ENCODE measurements at places on chromosomes 5 and 9.
A peak's percentile ranks its signal among the peaks of the same experiment; 100 is the strongest.

- peak; percentile 70 for DNase-seq
These were observed 71.1 kb upstream of the IL17B start for GRCh38 chr5:149450199-149450598.

DNA sequence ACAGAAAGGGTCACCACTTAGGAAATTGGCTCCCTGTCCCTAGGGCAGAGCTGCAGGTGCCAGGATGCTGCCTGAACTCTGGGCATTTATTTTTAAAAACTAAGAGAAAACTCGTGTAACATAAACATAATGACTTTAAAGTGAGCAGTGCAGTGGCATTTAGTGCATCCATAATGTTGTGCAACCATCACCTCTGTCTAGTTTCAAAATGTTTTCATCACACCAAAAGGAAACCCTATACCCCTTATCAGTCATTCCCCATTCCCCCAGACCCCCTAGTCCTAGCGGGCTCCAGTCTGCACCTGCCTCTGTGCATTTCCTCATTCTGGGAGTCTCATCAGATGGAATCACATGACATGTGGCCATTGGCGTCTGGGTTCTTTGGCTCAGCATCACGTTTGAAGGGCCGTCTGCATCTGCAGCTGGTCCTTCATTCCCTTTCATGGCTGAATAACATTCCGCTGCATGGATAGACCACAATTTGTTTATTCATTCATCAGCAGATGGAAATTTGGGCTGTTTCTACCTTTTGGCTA, 55.8 kb downstream of the NSG2 start:
- DNase-seq, result no peak

GRCh38 chr5:176365351-176366231, at the start of gene ARL10:
TSS of gene ARL10 (plus strand) at chr5:176365487. CDS start at chr5:176365564, 77 bp downstream.
- peak; percentile 77 for DNase-seq

GRCh38 chr9:97906236-97906831, 16.0 kb downstream of the TRMO start:
- no peak for DNase-seq

DNA sequence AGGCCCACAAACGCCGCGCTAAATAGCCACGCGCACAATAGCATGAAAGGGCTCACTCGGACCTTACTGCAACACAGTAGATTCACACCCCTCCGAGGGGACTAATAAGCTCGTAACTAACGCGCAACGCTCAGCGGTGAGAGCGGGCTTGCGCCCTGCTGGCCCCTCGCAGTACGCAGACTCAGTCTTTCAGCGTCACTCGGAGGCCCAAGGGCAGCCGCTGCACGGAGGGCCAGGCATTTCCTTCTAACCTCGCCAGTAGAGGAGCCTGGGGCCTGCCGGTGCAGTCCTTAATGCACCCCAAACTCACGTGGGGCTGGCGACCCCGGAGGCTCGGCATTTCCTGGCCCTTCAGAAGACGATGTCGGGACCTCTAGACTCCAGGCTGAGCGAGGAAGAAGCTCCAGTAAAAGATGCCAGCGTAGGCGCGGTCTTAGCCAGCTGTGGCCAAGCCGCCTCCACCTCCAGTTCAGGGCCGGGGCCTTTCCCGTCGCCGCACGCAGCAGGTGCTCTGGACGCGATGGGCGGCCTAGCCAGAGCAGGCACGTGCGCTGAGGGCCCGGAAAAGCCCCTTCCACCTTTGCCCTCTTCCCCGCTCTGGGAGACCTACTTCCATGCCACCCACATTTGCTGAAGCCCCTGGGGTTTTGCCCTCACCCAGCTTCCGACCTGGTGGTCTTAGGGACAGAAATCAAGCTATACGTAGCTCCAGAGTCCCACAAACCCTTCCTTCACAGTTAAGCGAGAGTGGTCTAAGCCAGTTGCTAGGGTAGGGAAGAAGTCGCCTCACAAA, 38.3 kb upstream of the TIFAB start:
- DNase-seq, result no peak

GRCh38 chr5:177612215-177612673, 12.3 kb downstream of the B4GALT7 start:
- DNase-seq, result no peak

GRCh38 chr9:131448818-131449217, 53.9 kb upstream of the POMT1 start:
- no peak for DNase-seq

DNA sequence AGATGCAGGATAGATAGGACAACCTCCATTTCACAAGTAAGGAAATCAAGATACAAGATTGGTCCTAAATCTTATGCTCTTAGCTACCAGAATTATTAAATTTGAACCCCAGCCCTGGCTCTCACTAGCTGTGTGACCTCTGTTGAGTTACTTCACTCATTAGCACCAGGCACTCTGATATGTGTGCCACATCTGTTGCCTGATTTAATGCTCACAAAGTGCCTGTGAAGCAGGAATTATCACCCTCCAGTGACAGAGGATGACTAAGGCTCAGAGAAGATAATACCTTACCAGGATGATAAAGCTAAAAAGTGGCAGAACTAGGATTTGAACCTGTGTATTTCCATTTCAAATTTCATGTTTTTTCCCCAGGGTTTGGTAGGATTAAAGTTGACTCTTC, 110.0 kb downstream of the PLPPR1 start:
- DNase-seq, result no peak

GRCh38 chr5:178507151-178507932, 82.9 kb downstream of the COL23A1 start:
- no peak for DNase-seq

- no peak for DNase-seq
These were observed 133.3 kb upstream of the PCA3 start for GRCh38 chr9:76630916-76631315.

DNA sequence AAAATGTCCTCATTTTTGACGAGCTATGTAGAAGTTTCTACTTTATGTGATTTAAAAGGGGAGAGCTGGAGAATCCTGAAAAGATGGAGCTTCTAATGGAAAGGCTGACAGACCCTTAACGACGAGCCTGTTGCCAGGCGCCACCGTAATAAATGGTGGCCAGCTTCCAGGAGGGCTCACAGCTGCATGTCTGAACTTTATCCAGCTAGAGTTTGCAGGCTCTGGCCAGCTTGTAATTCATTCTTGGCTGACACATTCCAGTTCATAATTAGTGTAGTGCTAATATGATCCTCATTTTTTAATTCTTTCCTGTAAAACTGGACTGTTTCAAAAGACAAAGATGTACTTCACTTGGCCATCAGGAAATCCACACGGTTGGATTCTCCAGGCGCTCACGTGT, 246.7 kb downstream of the GAS1 start:
- DNase-seq, result no peak

GRCh38 chr9:132590037-132590317, 7.6 kb downstream of the BARHL1 start:
- no peak for DNase-seq

- no peak for DNase-seq
These were observed 581.8 kb upstream of the WWC1 start for GRCh38 chr5:167709625-167710024.

GRCh38 chr5:78961743-78962142, 23.4 kb downstream of the ARSB start:
- no peak for DNase-seq

DNA sequence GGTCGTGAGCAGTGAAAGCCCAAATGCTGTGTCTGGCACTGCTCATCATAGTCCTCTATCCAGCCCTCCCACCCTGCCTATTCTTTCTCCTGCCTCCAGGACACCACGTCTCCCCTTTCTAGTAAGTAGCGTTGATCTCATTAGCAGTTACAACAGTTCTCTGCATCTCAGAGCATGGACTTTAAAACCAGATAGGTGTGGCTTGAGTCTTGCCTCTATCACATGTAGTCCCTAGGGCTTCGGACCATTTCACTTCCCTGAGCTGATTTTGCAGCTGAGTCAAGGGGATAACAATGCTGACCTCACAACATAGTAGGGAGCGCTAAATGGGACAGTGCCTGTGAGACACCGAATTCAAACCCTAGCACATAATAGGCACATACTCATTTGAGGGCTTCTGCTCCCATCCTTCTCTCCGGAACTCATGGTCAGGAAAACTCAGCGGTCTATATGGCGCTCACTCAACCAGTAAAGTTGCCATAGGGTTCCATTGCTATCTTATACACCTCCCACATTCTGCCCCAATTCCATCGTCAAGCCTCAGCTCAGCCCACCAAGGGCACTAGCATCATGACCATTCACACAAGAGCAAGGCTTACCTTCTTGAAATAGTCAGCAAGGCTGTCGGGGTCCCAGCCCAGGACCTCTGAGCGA, 515 bp downstream of the LCP2 start:
- DNase-seq, result no peak

DNA sequence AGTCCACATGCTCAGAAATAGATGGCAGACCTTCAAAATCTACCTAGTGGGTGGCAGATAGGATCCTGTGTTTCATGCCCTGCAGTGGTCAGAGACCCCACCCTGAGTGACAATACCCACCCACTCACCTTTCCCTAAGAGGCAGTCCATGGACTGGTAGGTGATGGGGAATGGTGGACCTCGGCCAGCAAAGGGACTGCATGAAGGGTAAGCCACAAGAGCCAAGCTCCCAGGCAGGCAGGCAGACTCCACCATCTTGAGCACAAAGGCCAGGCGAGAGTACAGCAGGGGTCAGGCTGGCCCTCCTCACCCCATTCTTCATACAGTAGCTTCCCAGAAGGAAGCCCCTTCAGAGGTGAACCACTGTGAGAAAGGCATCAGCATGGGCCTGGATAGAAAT, 78.4 kb downstream of the SYK start:
- no peak for DNase-seq

- no peak for DNase-seq
These were observed 3.0 kb downstream of the KIF12 start for GRCh38 chr9:114096041-114096511.

GRCh38 chr9:32701321-32702022, 66.0 kb upstream of the TAF1L start:
- no peak for DNase-seq

GRCh38 chr5:168324859-168325630, 33.6 kb downstream of the WWC1 start:
- DNase-seq, result peak; percentile 70

- no peak for DNase-seq
These were observed 347.0 kb upstream of the SLC30A5 start for GRCh38 chr5:68746643-68747420.

DNA sequence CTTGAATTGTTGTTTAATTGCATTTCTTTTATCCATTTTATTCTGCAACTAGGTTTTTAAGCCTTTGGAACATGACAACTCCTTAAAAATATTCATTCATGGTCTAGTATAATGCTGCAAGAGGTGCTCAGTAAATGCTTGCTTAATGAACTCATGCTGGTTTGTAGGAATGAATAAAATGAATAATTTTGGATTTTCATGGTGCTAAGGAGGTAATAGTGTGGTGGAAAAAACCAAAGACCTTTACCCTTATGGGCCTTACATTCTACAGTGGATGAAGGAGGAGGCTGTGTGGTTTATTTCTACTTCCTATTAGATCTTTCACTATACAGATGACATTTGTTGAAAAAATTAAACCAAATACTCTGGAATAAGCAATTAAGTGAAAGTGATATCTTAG, 43.4 kb downstream of the LRRTM2 start:
- no peak for DNase-seq

- peak; percentile 79 for DNase-seq
These were observed 68.4 kb downstream of the ANKRD33B start for GRCh38 chr5:10632110-10632761.

GRCh38 chr5:149779124-149779465, 49.0 kb downstream of the PPARGC1B start:
- DNase-seq, result no peak

DNA sequence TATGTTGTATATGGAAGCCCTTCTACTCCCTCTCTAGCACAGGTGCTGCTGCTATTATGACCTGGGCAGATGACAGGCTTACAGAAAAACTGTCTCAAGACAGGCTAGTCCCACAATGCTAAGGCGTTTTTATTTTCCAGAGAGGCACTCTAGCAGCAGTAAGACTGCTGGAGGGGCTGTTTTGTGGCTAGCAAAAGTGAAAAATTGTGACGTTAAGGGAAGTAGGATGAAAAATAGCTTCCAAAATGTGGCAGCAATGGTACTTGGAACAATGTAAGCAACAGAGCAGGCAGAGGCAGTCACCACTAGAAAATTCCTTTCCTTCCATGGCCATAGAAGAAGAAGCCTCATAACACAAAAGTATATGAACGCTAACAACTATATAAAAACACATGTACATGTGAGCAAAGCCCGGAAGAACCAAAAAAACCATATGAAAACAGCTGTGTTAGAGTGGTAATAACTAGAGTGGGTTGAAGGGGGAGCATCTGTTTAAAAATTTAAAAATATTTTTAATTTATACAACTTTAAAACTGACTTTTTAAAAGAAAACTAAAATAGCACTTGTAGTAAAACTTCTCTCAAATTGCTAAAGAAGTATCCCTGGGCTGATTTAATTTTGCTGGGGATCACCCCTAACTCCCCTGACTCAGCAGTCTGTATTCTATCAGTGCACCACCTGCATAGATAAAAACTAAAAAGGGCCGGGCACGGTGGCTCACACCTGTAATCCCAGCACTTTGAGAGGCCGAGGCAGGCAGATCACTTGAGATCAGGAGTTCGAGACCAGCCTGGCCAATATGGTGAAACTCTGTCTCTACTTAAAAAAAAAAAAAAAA, 30.6 kb downstream of the CLINT1 start:
- no peak for DNase-seq

- DNase-seq, result no peak
These were observed 13.5 kb upstream of the NDFIP1 start for GRCh38 chr5:142095035-142095434.

- no peak for DNase-seq
These were observed 298.5 kb upstream of the KIF2A start for GRCh38 chr5:62007457-62007856.

- DNase-seq, result no peak
These were observed 25.0 kb downstream of the WDR36 start for GRCh38 chr5:111117136-111117535.

DNA sequence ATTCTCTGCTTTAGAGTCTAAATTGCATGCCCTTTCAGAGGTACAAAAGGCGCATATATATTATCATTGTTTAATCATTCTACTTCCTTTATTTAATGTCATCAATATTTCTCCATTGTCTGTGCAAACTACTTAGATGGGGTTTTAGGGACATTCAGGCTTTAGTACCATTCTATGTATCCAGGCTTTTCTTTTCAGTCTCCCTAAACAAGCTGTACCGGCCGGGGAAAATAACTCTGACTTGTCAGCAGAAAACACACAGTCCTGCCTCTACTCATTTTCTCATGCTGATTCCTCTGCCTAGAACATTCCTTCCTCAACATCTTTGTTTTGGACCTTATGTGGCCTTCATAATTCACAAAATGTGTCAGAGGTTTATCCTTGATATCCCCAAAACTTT, 392.1 kb upstream of the DAB2 start:
- DNase-seq, result no peak

GRCh38 chr5:83404182-83404716, 67.3 kb upstream of the VCAN start:
- no peak for DNase-seq
